A549 treated with ZK216348 at 1 μM for 4 hours (cell line): ENCODE measurements at places on chromosomes 11 and 22. TPM values are rescaled to one million over a fixed set of nuclear protein-coding genes. Genes with fewer than 3 reads are reported as not detected.

Gene MPPED2
- not detected in 5 replicates for total RNA-seq

Gene ELFN2
- total RNA-seq, result 3.5 to 9.6 TPM (median 8.7 TPM) in 5 replicates

Gene CD3G
- not detected in 5 replicates for total RNA-seq

Gene TH
- 0.14 TPM in 1 of 5 replicates, not detected in the others for total RNA-seq

Gene USP2
- 0.42 to 1.1 TPM (median 0.70 TPM) in 5 replicates for total RNA-seq
